ENCODE measurements at places on chromosomes 4 and X.

- DNase-seq, result peak; percentile 46
These were observed at the start of gene PROM1 for GRCh38 chr4:16083241-16084191. PROM1 (minus strand) TSS chr4:16084023; CDS start chr4:16075906, 8,117 bp downstream.

- no peak for DNase-seq
These were observed 65.6 kb downstream of the USO1 start for GRCh38 chr4:75790024-75790423.

GRCh38 chrX:31459361-31459760 lies 387.5 kb upstream of the FTHL17 start:
- DNase-seq, result no peak

GRCh38 chr4:154743683-154744340 lies at the start of gene LRAT:
LRAT (plus strand) TSS chr4:154744000; CDS start chr4:154744327, 327 bp downstream.
- DNase-seq, result peak; percentile 42

- no peak for DNase-seq
These were observed 59.4 kb upstream of the TLL1 start for GRCh38 chr4:165813606-165814005.

GRCh38 chr4:48831532-48832030 lies 693 bp downstream of the OCIAD1 start:
- no peak for DNase-seq

GRCh38 chr4:149831656-149832208 lies 16.1 kb upstream of the IQCM start:
- DNase-seq, result no peak

DNA sequence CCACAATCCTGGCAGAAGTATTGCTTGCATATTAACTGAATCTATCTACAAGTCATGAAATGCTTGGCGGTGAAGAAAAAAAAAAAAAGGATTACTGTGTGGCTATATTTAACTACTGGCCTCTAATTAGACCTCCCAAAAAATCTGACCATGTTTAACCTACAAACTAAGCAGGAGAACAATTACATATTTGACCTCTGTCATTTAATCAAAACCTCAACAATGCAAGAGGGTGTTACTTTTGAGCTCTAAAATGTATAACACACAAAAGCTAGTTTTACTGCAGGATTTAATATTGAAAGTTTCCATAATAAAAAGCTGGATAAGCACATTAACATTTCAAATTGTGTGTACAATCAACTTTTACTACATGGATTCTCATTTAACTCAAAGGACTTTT lies 1.5 kb downstream of the ITM2A start:
- no peak for DNase-seq

DNA sequence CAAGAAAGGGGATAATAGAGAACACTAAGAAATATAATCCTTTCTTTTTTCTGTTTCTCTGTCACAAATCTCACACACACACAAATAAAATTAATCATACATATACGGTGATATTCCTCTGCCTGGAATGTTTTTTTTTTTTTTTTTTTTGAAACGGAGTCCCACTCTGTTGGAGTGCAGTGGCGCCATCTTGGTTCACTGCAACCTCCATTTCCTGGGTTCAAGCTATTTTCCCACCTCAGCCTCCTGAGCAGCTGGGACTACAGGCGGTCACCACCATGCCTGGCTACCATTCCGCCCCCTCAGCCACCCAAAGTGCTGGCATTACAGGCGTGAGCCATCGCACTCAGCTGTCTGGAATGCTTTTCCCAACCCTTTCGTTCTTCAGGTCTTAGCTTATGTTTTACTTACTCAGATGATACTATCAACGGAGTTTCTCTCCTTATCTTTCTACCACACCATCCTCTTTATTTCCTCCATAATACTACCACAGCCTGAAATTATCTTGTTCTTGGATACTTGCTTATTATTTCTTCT lies 69.3 kb downstream of the ANKRD17 start:
- no peak for DNase-seq

DNA sequence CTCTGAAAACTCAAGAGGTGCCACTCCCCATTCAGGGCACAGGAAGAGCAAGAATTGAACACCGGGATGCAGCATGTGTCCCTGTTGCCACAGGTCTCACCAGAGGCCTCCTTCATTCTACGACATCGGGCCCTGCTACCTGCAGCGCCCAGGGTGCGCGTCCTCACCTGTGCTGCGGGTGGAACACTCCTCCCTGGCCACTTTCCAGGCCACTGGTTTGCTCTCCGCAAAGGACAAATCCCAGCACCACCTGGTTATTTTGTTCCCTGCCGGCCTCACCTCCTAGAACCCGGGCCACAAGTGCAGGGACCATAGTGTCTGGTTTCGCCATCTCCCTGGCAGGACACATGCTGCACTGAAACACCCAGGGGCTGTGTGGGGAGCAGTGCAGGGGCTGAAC lies 14.3 kb upstream of the FAM3A start:
- DNase-seq, result no peak

GRCh38 chr4:7787067-7787466 lies 152.6 kb downstream of the AFAP1 start:
- no peak for DNase-seq

GRCh38 chr4:184104419-184105101 lies 113.1 kb downstream of the ENPP6 start:
- DNase-seq, result no peak

DNA sequence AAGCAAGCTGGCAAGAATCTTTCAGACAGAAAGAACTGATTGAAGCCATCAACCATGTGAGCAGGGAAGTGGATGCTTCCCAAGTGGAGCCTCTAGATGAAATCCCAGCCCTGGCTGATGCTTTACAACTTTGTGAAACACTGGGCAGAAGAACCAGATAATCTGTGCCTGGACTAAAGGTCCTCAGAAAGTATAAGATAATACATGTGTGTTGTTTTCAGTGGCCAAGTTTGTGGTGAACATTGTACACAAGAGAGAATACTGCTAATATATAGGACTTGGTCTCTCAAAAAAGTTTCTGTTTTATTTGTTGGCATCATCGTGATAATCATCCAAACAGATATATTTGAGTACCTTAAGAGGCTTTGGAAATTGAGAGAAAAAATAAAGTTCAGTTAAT lies 1367.8 kb upstream of the IGFBP7 start:
- no peak for DNase-seq

DNA sequence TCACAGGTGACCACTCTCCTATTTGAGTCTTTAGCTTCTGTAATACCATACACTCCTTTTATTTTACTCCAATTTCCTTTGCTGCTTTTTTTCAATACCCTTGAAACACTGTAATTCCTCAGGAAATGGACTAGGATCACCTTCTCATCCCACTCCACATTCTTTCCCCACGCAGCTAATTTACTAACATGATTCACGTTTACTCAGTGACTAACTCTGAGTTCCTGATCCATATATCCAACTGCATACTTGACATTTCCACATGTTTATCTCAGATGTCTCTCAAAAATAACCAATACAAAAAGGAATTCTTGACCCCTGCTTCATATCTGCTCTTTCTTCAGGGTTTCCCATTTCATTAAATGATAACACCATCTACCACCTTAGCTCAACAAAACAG lies 19.9 kb downstream of the RPS6KA6 start:
- DNase-seq, result no peak

DNA sequence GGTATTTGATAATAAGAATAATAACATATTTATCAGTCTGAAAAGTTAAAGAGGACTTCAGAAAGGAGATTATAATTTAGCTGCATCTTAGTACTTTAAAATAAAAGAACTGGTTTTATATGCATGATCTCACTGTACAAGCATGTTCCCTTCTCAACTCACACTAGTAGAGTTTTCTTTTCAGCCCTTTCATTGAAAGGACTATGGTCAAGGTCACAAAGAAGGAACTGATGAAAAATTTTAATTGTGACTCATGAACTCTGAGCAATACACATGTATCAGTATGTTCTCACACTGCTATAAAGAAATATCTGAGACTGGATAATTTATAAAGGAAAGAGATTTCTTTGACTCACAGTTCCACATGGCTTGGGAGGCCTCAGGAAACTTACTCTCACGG lies 73.7 kb upstream of the NDST4 start:
- no peak for DNase-seq

GRCh38 chr4:56255820-56256219 lies 131.5 kb downstream of the AASDH start:
- DNase-seq, result no peak

DNA sequence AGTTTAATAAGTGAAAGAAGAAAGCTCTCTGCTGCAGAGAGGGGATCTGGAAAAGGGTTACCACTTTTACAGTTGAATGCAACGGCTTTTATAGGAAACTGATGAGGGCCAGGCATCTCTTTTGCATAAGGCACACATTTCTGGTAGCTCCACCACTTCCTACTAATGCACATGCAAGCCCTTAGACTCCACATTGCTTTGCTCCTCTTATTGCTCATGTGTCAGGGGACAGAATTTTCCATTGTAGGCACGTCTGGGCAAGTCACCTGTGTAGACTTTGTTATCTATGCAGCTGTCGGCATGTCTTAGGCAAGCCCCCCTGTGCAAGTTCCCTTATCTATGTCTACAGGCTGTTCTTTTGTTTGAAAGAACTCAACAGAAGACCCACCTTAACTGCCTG lies 294.6 kb upstream of the STS start:
- DNase-seq, result no peak

DNA sequence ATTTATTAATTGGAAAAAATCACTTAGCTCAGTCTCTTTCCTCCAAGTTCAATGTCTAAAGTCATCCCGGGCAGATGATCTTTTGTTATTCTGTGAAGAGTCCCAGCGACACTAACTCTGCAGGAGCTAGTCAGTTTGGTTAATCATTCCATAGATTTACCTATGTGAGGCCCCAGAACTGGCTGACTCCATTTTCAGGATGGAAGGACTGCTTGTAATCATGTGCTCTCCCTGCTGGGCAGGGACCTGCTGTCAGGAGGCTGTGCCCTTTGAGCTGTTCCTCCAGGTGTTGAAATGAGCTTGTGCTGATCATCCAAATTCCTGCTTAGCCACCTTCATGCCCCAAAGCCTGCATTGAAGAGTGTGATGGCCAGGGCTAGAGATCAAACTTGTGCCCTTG lies 169.8 kb downstream of the NHS start:
- no peak for DNase-seq

- DNase-seq, result no peak
These were observed 45.8 kb upstream of the CLCN4 start for GRCh38 chrX:10110984-10111363.

- no peak for DNase-seq
These were observed 132.8 kb downstream of the DTHD1 start for GRCh38 chr4:36414248-36414647.

GRCh38 chr4:87192145-87192919 lies 28.1 kb downstream of the KLHL8 start:
- no peak for DNase-seq

DNA sequence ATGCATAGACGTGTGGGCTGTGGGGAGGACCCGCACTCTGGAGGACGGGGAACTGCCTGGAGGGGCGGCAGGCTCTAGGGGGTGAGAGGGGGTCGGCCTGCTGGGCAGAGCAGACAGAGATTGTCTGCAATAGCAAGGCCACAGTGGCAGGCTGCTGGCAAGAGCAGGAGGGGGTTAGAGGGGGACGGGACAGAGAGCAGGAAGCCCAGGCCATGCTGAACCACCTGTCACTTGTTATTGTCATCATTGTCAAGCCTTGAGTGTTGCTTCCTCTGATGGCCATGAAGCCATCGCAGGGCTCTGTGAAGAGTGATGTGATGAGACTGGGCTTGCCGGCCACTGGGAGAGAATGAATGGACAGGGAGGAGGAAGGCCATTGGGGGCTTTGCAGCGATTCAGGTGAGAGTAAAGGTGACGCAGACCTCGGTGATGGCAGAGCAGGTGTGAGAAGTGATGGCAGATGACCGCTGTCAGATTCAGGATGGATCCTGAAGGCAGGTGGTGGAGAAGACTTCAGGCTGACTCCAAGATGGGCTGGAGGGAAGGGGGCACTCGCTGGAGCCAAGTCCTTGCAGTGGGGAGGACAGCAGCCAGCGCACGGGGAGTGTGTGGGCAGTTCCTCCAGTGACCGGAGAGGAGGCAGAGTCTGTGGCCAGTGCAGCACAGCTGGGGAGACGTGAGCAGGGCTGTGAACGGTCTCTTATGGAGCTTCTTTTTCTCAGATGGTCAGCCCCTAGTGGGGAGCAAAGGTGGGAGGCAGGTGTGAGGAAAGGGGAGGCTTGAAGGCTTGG lies 43.6 kb downstream of the HTT-AS start:
- no peak for DNase-seq

DNA sequence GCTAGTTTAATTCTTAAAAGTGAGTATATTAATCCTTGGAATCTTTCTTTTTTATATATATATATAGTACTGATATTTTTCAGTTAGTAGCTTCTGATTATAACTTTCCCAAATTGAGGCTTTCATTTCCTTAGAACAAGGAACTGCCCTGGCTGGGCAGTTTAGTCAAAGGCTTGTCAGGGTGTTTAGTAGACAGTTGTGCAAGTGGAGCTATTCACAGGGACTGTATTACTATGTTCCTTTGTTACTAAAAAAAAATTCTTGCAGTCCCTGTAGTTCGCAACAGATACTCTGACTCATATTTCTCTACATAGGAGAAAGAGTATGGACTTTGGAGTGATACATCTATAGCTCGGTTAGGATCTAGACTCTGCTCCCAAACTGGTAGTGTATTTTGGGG lies 20.8 kb downstream of the USO1 start:
- no peak for DNase-seq

- DNase-seq, result no peak
These were observed 1.4 kb upstream of the UGT2B4 start for GRCh38 chr4:69497076-69497475.

DNA sequence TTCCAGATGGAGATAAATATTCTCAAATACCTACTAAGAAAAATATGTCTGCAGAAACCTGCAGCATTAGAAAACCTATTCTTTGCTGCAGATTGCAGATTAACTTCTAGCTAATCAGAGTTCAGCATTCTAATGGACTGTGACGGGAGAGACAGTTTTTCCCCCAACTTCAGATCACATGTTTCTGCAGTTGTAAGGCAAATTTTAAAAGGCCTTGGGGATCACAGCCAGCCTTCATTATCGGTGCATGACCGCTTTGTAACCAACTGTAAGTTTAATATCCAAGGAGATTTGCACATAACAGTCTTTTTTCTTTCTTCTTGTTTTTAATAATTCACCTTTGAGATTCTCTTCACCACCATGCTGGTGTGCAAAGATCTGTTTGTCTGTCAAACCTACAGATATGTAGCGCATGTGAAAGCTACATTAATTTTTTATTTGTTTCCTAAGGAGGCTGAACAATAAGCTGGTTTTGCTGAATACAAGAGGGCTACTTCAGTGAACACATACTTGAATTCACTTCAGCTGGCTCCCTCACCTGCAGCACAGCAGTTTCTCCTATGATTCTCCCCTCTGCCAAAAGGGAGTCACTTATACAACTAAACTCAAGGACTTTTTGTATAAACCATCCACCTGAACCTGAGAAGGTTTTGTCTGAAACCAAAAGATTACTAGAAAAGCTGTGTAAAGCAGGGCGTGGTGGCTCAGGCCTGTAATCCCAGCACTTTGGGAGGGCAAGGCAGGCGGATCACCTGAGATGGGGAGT lies 488.5 kb downstream of the RPA4 start:
- no peak for DNase-seq

GRCh38 chrX:38214551-38215531 lies 5.8 kb downstream of the SRPX start:
- no peak for DNase-seq

DNA sequence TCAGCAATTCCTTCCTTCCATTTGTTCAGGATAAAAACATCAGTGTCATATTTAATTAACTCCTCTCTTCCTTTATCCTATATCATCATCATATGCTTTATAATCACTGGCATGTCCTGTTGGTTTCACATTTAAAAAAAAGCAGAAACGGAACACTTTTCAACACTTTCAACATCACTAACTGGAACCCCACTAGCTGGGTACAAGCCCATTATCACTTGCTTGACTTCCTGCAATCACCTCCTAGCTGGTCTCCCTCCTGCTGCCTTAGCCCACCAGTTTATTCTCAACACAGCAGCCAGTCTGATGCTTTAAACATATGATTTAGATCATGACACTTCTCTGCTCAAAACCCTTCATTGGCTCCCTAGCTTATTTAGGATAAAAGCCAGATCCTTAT lies 116.4 kb upstream of the LSM6 start:
- DNase-seq, result no peak
